ENCODE measurements at places on chromosomes 16 and 17. TPM values are rescaled to one million over a fixed set of nuclear protein-coding genes. Genes with fewer than 3 reads are reported as not detected.

GRCh38 chr17:79251824-79252223, 177.2 kb downstream of the ENGASE start:
- no peak for DNase-seq

DNA sequence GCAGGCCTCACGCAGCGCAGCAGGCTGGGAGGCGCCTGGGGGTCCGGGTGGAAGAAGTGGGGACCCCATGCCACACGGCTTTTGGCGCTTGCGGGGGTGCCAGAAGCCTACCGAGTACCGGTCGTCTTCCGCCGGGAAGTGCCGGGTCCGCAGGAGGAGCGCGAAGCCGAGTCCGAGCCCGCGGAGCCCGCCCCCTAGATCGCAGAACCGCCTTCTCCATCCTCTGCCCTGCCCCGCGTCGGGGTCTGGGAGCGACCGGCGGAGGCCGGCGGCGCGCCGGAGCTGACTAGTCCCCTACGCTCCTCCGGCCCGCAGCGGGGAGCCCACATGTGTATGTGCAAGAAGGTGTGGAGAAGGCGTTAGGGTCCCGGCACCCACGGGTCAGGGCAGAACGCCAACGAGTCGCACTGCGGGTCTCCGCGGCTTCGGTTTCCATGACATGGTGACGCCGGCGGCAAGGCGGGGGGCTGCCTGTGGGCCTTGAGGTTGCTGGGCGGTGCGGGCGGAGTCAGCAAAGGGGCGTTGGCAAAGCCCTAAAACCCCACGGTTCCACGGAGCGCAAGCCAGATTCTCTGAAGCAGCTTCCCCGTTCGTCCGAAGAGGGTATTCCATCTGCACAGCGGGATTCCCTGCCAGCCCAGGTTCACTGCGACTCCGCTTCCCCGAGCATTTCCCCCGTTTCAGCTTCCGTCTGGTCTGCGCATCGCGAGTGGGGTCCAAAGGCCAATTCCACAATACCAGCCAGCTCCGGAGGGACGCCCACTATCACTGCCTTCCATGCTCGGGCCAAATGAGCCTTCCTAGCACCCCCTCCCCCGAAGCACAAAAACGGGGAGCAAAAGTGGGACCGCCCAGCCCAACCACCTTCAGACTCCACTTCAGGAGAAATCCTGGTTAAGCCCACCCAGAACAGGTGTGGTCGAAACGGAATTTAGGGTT, 2.3 kb upstream of the LHX1 start:
- no peak for DNase-seq

GRCh38 chr16:68528233-68528632, 10.9 kb upstream of the ZFP90 start:
- no peak for DNase-seq

- DNase-seq = no peak
Measured at GRCh38 chr17:30840771-30841170, 9.0 kb downstream of the ATAD5 start.

- no peak for DNase-seq
Measured at GRCh38 chr17:8949061-8949661, 16.3 kb downstream of the PIK3R5 start.

DNA sequence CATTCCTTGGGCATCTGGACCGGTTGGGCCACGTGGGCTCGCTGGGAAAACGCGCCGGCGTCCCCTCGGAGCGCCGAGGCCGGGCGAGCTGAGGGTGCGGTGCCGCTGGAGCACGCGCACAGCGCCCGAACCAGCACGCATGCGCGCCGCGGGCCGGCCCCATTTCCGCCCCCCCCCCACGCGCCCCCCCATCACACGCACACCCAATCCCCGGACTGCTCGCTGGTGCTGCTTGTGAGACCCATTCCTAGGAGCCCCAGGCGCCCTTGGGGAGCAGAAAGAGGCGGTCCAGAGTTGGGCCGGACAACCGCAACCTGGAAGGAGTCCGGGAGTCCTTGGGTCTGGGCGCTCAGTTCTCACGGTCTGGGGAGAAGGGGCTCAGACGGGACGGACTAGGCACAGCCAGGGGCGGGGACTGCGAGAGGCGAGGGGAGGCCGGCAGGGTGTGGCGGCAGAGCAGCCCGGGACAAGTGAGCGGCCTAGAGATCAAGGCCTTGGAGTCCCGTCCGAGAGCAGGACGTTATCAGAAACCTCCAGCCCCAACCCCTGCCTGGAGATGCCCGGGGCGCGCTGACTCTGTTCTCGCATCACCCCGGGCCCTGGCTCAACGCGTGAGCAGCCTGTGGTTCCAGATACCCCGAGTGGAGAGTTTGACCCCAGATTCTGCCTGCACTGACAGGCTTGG, 6.0 kb upstream of the CBX8 start:
- DNase-seq = no peak

DNA sequence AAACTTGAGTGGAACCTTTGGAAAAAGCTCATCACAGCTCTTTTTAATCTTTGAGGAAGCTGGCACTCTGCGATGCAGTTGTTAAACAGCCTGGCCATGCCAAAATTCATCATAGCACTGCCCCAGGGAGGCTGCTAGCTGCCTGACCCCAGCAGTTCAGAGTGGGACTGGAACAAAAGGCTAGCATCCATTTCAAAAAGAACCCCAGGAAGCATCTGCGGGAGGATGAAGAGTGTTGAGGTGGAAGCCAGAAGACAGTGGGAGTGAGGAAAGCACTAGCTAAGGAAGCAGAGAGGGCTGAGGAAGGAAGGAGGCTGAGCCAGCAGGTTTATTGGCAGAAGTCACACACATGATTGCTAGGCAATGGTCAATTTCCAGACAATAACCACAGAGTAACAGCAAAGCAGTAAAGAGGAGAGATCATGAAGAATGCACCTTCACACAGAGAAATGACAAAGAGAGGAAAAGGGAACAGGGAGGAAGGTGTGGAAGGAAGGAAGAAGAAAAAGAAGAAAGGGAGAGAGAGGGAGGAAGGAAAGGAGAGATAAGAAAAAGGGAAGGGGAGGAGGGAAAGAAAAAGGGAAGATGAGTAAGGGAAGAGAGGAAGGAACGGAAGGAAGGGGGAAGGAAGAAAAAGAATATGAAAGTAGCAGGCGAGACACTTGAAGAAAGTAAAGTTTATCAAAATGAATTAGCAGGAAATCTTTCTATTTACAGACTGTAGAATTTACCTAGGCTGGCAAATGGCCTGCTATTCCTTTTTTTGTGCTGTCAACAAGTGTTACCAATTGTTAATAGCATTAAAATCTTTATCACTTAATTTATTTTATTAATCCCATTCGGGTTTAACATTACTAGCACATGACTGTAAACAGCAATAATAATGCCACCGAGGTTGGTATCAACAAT, 270.0 kb upstream of the PSMD7 start:
- DNase-seq = no peak

DNA sequence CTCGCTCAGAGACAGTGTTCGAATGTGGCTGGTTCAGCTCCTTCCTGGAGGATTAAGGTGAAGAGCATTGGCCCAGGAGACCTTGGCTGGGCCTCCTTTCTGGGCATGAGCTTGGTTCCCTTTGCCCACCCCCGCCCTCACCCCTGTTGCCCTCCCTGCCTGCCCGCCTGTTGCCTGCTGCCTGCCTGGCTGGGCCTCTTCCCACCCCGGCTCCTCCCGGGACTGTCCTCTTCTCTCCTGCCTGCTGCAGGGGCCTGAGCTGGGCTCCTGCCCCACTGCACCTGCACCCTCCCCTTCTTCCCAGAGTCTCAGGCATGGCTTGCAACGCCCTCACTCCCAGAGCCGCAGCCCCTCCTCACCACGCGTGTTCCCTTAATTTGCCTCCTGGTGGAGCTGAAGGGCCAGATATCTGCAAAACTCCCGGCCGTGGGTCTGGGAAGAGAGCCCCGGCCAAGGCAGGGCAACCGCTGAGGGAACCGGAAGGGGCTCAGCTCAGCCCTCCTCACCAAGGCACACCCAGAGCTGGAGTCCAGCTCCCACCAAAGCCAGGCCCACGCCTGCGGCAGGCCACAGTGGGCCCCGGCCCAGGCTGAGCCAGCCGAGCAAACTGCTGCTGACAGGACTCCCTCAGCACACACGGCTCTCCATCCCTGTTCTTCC, 31.2 kb downstream of the MNT start:
- no peak for DNase-seq

DNA sequence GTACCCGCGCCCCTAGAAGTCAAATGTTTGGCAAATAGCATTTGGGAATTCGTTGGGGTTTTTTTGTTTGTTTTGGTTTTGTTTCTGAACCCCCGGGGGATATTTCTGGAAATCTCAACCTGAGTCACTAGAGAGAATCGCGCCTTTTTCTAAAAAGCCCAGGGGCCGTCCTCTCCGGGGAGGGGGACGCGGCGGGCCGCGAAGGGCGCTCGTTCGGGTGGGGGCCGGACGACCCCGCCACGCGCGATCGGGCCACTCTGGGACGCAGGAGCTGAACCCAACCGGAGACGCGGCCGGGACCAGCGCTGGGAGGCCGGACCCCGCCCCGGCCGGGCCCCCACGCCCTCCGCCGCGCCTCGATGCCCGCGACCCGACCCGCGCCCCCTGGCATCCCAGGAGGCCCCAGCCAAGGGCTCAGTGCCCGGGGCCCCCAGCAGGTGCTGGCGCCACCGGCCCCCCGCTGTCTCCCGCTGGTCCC, 302 bp downstream of the LITAF start:
- no peak for DNase-seq

DNA sequence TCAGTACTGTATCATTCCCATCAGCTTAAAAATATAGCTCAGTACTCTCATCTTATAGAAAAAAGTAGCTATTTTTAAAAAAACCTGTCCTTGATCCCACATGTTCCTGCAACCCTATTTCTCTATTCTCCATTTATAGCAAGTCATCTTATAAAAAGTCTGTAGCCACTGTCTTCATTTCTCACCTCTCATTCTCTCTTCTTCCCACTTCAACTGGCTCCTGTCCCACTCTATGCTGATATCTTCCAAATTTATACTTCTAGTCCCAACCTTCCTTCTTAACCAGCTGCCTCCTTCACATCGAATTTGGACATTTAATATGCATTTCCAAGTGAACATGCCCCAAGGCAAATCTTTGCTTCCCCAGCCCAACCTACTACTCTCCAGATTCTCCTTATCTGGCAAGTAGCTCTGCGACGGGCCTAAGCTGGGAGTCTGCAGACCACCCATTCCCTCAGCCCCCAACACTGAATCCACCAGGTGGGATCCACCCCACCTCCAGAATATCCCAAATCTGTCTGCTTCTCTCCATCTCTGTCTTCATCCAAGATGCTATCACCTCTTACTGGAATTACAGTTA, 52.0 kb upstream of the TANC2 start:
- no peak for DNase-seq

DNA sequence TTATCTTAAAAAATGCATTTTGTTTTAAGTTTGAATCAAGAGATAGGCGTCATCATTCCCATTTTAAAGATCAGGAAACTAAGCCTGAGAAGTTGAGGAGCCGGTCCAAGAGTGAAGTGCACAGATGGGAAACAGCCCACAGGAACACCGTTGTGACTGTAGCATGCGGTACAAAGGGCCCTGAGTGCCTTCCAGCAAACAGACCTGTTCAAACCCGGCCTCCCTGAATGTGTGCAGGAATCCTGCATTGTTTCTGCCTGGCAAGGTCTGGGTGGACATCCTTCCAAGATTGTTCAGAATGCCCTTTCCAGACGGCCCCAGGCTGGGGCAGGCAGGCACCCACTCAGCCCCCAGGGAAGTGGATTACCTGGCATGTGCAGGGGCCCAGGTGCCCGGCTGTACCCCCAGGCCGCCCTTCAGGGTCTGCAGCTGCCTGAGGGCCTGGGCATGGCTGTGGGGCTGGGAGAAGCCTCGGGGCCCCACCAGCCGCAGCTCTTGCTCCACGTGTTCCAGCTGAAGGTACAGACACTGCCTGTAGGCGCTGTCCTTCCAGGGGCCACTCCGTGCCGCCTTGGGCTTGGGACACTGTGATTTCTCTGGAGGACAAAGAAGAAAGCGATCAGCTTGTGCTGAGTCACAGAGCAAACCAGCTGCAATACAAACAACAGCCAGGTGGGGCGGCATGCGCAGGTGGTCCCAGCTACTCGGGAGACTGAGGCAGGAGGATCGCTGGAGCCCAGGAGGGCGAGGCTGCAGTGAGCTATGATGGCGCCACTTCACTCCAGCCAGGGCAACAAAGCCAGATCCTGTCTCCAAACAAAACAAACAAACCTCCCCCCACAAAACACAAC, 45.0 kb upstream of the GCSH start:
- no peak for DNase-seq

DNA sequence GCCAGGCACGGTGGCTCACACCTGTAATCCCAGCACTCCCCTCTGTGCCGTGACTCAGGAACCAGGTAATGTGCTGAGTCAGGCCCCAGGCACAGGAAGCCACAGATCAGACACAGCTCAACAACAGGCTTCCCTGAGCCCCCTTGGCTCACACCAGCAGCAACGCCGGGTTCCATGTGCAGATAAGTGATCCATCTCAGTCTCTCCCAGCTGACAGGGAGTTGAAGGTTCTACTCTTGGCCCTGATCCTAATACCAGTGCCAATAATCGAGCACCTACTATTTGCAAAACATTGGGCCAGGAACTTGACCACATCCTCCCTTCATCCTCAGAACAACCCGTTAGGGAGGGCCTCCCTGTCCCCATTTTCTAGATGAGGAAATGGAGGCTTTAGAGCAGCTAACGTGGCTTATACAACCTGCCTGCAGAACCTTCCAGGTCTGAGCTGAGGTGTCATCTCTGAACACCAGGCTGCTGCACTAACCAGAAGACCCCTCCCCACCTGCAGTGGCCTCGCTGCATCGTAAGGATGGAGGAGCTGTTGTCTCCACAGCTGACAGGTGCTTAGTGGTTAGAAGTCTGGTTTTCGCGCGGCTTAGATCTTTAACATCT, 64.8 kb upstream of the AMZ2 start:
- no peak for DNase-seq

ITPRIPL2 gene
- total RNA-seq = 28.8 TPM

Measured in skin of body (tissue), 3 donors.